ENCODE measurements at places on chromosomes 16 and 17.
A peak's percentile ranks its signal among the peaks of the same experiment; 100 is the strongest.

DNA sequence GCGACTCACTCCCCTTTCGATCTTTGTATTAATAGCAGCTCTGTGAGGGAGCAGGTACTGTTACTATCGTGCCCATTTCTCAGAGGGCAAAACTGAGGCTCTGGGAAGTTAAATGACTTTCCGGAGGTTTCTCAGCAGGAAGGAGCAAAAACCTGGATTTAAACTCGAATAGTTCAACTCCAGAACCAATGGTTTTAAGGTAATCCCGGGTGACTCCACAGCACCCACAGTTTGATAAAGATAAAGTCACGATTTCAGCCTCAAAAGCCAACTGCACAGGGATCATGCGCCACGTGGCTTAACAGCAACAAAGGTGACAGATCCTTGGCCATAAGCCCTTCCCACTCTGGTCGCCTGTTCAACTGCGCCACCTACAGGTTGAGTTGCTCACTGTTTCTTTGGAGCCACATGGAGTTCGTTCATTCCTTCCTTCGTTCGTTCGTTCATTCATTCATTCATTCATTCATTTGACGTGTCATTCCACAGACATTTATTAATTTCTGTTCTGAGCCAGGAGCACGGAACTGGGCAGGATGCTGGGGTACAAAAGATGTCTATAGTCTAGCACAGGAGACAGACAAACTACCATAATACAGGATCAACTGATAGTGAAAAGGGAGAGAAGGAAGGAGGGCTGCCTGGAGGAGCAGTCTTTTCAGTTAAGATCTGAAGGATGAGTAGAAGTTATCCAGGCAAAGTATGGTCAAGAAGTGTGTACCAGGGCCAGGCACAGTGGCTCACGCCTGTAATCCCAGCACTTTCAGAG, 134.8 kb downstream of the HS3ST2 start:
- DNase-seq: no peak

DNA sequence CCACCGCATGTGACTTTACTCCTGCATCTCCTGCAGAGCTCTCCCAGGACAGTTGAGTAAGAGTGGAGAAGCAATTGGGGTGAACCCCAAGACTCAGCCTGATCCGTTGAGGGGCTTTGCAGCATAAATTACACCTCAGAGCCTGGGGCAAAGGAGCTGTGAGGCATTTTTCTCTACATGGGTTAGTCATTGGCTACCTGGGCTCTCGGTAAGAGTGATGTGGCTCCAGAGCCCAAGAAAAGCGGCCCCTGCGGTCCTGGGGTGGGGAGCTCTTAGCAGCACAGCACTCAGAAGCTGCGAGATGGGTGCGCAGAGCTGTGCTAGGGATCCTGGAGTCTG, 40.4 kb upstream of the C16orf78 start:
- no peak for DNase-seq

DNA sequence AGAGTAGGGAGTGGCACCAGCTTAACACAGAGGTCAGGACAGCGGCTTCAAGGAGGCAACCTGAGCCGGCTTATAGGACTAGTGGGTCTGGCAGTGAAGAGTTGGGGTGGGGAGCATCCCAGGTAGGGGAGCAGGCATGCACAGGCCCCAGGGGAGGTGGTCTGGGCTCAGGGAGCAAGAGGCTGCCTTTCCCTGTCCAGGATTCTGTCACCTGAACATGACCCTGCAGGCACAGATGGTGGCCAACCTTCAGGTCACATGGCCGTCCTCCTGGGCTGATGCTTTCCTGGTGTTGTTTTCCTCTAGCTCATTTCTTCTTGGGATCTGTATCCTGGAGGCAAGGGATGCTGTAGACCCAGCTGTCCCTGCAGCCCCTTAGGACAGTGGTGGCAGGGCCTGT, 3.5 kb upstream of the MYO15A start:
- no peak for DNase-seq

- peak; percentile 79 for DNase-seq
These were observed at the start of the genes GPS1 and RFNG for GRCh38 chr17:82051776-82052637. TSS of gene GPS1 (plus strand) at chr17:82051898. CDS start at chr17:82051932, 34 bp downstream. TSS of gene RFNG (minus strand) at chr17:82051811. CDS start at chr17:82051766, 45 bp downstream.

GRCh38 chr16:23833960-23834685, 1.7 kb upstream of the PRKCB start:
- DNase-seq: no peak

Measured in effector CD4-positive, alpha-beta T cell (primary cell).